ENCODE measurements at places on chromosomes 16 and 17.

- no peak for DNase-seq
Observed at GRCh38 chr16:31376705-31377104, 16.4 kb upstream of the ITGAD start.

DNA sequence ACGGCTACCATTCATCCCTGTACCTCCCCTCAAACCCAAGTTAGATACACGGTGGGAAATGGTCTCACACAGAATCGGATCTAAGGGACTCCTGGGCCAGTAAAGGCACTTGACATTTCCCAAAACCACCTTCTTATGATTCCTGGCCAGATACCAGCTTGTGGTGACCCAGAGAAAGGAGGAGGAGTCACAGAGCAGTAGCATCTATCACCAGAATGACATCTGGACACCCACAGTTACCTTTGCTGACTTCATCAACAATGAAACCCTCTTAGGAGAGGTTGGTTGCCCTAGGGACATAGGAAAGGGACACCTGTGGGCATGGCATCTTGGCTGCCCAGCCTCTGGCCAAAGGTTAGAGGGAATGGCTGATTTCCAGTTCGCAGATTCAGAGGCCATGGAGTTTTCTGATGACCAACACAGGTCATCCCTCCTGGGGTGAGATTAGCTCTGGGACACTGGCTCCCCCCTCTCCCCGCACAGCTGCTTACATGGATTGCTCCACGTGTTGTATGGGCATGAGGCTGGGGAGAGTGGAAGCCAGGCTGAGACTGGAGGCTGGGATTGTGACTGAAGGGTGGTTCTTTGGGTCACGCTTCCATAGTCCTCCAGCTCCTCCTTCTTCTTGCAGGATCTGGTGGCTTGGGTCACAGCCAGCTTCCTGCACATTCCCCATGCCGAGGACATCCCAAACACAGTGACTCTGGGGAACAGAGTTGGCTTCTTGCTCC lies 1.4 kb upstream of the AOC3 start:
- no peak for DNase-seq

DNA sequence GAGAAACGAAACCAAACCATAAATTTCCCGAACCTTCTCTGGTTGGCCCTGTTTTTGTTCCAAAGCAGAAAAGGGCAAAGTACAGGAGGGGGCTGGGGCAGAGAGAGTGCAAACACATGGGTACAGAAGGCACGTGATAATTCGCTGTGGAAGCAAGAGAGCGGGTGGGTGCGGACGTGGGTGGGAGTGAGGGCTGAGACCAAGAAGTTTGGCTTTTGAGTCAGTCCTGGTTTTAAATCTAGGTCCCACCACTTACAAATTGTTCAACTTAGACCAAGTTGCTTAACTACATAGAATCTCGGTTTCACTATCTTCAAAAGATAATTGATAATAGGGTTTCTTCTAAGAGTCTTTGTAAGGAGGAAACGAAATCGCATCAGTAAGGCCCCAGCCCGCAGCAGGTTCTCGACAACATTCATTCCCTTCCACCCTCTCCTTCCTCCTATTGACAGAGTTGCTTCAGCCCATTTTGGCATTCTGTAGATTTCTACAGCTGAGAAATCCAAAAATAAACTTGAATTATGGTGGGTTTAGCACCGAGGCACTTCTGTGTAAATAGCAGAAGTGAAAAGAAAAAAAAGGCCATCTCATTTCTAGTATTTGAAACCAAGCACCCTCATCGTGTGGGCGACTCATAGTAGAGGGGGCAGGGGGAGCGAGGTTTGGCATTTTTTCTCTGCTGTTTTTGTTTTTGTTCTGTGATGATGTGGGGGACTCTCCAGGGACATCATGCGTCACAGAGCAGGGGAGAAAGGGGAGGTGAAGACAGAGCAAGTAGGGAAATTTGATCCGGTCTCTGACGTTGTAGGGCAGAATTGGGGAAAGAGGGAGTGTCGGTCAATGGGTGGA lies 33.6 kb upstream of the CCR7 start:
- no peak for DNase-seq

DNA sequence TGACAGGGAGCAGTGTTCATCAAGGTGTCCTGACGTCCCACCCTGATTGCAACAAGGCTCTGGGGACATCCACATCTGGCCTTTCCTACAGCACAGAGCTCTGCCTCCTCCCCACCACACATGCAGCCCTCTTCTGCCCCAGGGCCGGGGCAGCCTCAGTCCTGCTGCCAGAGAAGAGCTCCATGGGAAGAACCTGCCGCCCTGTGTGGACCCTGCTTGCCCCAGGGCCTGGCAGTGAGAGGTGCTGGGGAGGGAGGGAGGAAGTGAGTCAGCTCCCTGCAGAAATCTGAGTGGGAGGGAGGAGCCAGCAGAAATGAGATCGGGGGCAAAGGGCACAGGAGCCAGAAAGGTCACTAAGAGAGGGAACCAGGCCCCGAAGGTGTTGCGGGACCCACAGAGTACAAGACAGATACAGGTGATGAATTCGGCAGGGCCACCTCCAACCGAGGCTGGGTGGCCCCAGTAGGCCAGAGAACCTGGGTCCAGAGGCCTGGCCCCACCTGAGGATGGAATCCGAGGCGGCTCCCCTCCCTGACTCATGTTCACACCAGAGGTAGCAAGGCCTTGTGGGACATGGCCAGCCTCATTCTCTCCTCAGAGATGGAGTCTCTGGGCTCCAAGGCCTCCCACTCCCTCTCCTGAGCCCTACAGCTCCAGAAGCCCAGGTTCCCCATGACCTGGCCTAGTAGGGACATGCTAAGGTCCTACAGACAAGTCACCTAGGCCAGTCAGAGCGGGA lies 24.8 kb downstream of the MYO18A start:
- DNase-seq, result no peak

GRCh38 chr16:66418165-66418962 lies 8.7 kb upstream of the BEAN1 start:
- DNase-seq, result no peak

- no peak for DNase-seq
Observed at GRCh38 chr16:65392806-65393565, 271.1 kb upstream of the CDH11 start.

GRCh38 chr17:18259621-18260331 lies 686 bp upstream of the MIEF2 start:
- DNase-seq, result peak; percentile 81

DNA sequence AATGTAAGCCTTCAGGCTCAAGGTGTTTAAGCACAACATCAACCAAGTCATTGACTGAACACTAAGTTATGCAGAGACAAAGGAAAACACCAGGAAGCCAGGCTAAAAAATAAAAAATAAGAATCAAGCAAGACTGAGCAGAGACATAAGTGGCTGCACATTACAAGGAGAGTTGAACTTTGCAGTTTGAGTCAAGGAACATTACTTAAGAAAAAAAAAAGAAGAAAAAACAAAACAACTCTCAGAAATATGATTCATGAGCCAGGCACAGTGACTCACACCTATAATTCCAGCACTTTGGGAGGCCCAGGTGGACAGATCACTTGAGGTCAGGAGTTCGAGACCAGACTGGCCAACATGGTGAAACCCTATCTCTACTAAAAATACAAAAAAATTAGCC lies 168.1 kb downstream of the C16orf95 start:
- no peak for DNase-seq
